ENCODE measurements at places on chromosomes 7 and 10. TPM values are rescaled to one million over a fixed set of nuclear protein-coding genes. Genes with fewer than 3 reads are reported as not detected.

DNA sequence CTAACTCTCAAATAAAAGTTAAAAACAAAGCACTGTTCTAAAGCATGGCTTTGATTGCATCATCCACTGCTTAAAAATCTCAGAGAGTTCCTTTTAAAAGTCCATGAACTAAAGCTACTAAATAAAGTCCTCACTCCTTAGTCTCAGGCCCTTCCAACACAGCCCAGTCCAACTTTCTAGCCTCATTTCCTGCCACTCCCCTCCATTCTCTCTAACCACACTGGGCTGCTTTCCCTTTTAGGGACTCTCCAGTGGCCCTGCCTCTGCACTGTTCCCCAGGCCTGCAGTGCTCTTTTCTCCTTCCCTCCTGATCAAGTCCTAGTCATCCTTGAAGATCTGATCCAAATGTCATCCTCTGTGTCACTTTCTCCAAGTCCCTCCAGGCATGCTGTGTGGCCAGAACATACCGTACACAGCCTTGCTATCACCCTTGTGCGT is 56.9 kb upstream of the PPP1R3C start:
- no peaks in the 10 kb centered on the region for H3K4me1 ChIP-seq
- no peak for DNase-seq
- H3K27me3 ChIP-seq, result no peaks in the 10 kb centered on the region
- H3K27ac ChIP-seq, result no peak overlapping the region

- no peaks in the 10 kb centered on the region for H3K4me1 ChIP-seq
- no peaks in the 10 kb centered on the region for H3K27me3 ChIP-seq
- no peaks in the 10 kb centered on the region for H3K36me3 ChIP-seq
- DNase-seq, result no peak
- H3K27ac ChIP-seq, result no peak overlapping the region
Observed at GRCh38 chr10:122343936-122344335, 30.6 kb upstream of the PLEKHA1 start.

GRCh38 chr7:108650467-108650866 is 80.8 kb downstream of the DNAJB9 start:
- no peaks in the 10 kb centered on the region for H3K27me3 ChIP-seq
- no peak overlapping the region for H3K27ac ChIP-seq
- no peak for DNase-seq
- H3K4me1 ChIP-seq, result no peaks in the 10 kb centered on the region

DNA sequence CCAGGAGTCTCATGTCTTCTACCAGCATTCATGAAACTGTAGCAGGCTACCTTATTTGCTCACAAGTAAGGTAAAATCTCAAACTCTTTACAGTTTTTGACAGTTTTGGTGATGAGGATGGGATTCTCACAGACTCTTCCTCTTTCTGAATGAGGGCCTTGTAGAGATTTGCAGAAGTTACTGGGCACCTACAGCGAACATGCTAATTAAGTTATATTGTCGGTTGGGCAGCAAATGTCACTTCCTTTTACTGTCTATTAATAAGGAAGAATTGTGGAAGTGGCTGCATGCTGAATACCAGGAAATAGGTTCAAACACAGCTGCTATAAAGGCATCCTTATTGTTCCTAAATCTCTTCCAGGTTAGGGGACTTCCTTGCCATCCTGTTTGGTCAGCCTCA is 189.6 kb downstream of the DNAJC1 start:
- DNase-seq, result no peak
- no peaks in the 10 kb centered on the region for H3K27me3 ChIP-seq
- H3K4me3 ChIP-seq, result no peak overlapping the region
- no peak overlapping the region for H3K27ac ChIP-seq
- no peaks in the 10 kb centered on the region for H3K4me1 ChIP-seq
- H3K36me3 ChIP-seq, result no peaks in the 10 kb centered on the region

DNA sequence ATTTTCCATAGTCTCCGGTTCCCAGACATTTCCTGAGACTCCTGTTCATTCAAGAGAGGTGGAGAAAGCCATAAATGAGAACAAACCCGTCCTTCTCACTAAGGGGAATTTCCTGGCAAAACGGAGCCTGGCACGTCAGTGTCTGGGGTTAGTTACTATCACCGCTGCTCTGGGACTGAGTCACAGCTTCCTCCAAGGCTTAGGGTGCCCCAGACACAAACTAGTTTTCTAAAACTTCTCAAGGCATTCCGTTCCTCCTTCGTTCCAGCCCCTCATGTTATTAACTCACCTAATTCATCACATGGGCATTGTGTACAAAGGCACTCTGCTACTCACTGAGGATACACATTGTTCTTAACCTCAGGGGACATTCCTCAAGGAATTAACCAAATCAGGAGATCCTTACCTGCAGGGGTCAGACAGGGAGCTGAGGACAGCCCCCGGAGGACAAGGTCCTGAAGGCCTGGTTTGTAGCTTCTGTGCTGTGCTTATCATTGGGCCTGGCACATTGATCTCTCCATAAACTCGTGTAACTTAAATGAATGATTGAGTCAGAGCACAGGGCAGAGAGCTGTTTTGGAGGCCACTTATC is 103.0 kb upstream of the KLF6 start:
- H3K4me1 ChIP-seq, result peaks cover 18% of the 10 kb centered on the region
- no peaks in the 10 kb centered on the region for H3K27me3 ChIP-seq
- no peak for DNase-seq
- no peaks in the 10 kb centered on the region for H3K36me3 ChIP-seq

DNA sequence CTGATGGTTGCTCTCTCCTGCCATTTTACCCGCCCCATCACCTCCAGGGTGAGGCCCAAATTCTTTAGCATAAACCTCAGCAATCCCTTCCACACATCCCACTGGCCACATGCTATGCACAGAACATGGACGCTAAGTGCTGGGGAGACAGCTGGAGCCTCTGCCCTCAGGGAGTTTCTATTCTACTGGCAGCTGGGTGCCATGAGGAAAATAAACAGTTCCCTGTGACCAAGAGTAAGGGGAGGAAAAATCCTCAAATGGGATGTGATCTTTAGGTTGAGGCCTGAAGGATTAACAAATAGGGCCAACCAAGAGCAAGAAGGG is 1.2 kb downstream of the PARP12 start:
- H3K27ac ChIP-seq, result peak overlapping the region; percentile 96
- no peak for DNase-seq
- peaks cover 43% of the 10 kb centered on the region for H3K4me1 ChIP-seq
- H3K4me3 ChIP-seq, result peak overlapping the region; percentile 82

- no peak for DNase-seq
- H3K36me3 ChIP-seq, result no peaks in the 10 kb centered on the region
- H3K27ac ChIP-seq, result no peak overlapping the region
- no peak overlapping the region for H3K4me3 ChIP-seq
- no peaks in the 10 kb centered on the region for H3K27me3 ChIP-seq
Observed at GRCh38 chr10:69466689-69467088, 15.4 kb downstream of the TSPAN15 start.

DNA sequence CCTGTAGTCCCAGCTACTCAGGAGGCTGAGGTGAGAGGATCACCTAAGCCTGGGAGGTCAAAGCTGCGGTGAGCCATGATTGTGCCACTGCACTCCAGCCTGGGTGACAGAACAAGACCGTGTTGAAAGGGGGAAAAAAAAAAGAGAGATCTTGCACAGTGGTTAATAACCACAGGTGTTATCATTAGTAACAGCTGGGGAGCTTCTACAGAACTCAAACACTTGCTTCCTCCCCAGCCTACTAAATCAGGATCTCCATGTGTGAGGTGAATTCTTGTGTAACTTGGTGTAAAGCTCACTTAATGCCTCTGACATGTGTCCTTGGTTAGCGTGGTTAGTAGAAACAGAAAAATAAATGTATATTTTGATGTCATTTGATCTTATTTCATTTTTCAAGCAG is 43.9 kb upstream of the BMS1 start:
- no peaks in the 10 kb centered on the region for H3K27me3 ChIP-seq
- no peaks in the 10 kb centered on the region for H3K4me1 ChIP-seq
- no peak overlapping the region for H3K4me3 ChIP-seq
- H3K27ac ChIP-seq, result no peak overlapping the region
- DNase-seq, result no peak

- H3K4me1 ChIP-seq, result peaks cover 30% of the 10 kb centered on the region
- DNase-seq, result peak; percentile 88
- H3K4me3 ChIP-seq, result peak overlapping the region; percentile 96
- H3K27ac ChIP-seq, result peak overlapping the region; percentile 99
- H3K27me3 ChIP-seq, result no peaks in the 10 kb centered on the region
Observed at GRCh38 chr10:32055478-32056135, 618 bp downstream of the KIF5B start.

DNA sequence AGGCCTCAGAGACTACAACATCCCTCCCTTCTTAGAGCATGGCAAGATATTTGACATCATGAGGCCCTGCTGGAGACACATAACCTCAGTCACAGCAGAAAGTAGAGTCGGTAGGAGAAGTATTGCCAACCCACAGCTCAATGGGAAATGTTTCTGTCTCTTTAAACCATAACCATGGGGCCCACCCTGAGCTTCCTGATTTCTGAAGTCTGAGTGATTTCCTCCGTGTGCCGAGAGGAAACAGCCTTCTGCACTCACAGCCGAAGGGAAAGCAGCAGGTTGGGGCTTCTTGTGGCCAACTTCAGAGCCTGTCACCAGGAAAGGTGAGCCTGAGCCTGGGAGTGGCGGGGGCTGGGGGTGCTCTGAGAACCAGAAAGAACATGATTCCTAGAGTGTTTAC is at the start of gene GIMAP1:
Gene GIMAP1, plus strand, starts transcription at position 246 of the 400 bp plus-strand sequence. CDS start 2,435 bp downstream, outside the sequence.
- H3K4me1 ChIP-seq, result peaks cover 9% of the 10 kb centered on the region
- H3K27ac ChIP-seq, result peak within 1 kb of the TSS; percentile 83
- H3K36me3 ChIP-seq, result peaks cover 13% of the 10 kb centered on the region
- DNase-seq, result no peak
- H3K4me3 ChIP-seq, result peak within 1 kb of the TSS; percentile 55

GRCh38 chr10:88661018-88661417 is 3.2 kb upstream of the LIPF start:
- H3K4me1 ChIP-seq, result no peaks in the 10 kb centered on the region
- no peak for DNase-seq
- H3K27ac ChIP-seq, result no peak overlapping the region
- H3K27me3 ChIP-seq, result no peaks in the 10 kb centered on the region
- H3K4me3 ChIP-seq, result no peak overlapping the region
- H3K36me3 ChIP-seq, result no peaks in the 10 kb centered on the region

GRCh38 chr7:157715071-157715937 is 378.5 kb downstream of the DNAJB6 start:
- no peaks in the 10 kb centered on the region for H3K36me3 ChIP-seq
- no peaks in the 10 kb centered on the region for H3K27me3 ChIP-seq
- no peak overlapping the region for H3K27ac ChIP-seq
- no peaks in the 10 kb centered on the region for H3K4me1 ChIP-seq
- no peak overlapping the region for H3K4me3 ChIP-seq

GRCh38 chr10:71302874-71303568 is 16.0 kb upstream of the SLC29A3 start:
- H3K4me1 ChIP-seq, result no peaks in the 10 kb centered on the region
- H3K36me3 ChIP-seq, result peaks cover 4% of the 10 kb centered on the region
- no peak overlapping the region for H3K27ac ChIP-seq
- no peak for DNase-seq
- H3K4me3 ChIP-seq, result no peak overlapping the region

- H3K36me3 ChIP-seq, result peaks cover 20% of the 10 kb centered on the region
- H3K4me3 ChIP-seq, result peak overlapping the region; percentile 22
- DNase-seq, result no peak
- peaks cover 65% of the 10 kb centered on the region for H3K4me1 ChIP-seq
Observed at GRCh38 chr10:11178606-11179515, 161.2 kb downstream of the CELF2 start.

DNA sequence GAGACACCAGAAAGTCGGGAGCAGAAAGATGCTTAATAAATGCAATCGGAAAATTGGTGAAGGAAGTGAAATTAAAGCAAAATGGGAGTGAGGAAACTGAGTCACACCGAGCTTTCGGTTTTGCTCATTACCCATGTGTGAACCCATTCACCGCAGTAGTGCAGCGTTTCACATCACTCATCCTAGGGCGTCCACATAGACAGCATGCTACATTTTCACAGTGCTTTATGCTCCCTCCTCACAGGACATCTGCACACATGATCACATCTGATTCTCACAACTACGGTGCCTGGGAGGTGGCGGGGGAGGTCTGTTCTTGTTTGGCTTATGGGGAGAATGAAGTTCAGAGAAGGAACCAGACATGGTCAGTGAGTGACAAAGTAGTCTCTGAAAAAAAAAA is 36.6 kb upstream of the ATP6V0A4 start:
- H3K27me3 ChIP-seq, result no peaks in the 10 kb centered on the region
- H3K4me3 ChIP-seq, result no peak overlapping the region
- no peaks in the 10 kb centered on the region for H3K36me3 ChIP-seq
- DNase-seq, result no peak
- peaks cover 7% of the 10 kb centered on the region for H3K4me1 ChIP-seq

DNA sequence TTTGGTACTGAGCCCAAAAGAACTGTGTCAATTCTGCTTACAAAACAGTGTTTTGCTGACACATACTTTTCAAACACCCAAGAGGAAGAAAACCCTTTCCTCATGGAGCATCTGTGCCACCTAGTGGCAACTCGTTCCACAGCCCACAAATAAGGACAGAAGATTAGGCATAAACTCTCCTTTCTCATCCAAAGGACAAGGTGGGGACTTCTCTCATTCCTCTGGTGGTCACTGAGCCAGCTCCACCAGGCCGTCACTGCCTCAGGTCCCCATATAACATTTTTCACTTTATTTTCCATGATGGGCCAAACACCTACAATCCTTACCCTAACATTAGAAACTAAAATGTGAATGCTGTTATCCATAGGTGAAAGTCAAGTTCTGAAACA is 76.9 kb downstream of the RNF216 start:
- peak; percentile 70 for DNase-seq
- no peak overlapping the region for H3K27ac ChIP-seq
- peaks cover 50% of the 10 kb centered on the region for H3K36me3 ChIP-seq
- H3K27me3 ChIP-seq, result no peaks in the 10 kb centered on the region
- H3K4me1 ChIP-seq, result peaks cover 16% of the 10 kb centered on the region

- no peak for DNase-seq
- no peak overlapping the region for H3K27ac ChIP-seq
- no peak overlapping the region for H3K4me3 ChIP-seq
- no peaks in the 10 kb centered on the region for H3K27me3 ChIP-seq
Observed at GRCh38 chr10:96436035-96436434, 77.2 kb upstream of the OPALIN start.

DNA sequence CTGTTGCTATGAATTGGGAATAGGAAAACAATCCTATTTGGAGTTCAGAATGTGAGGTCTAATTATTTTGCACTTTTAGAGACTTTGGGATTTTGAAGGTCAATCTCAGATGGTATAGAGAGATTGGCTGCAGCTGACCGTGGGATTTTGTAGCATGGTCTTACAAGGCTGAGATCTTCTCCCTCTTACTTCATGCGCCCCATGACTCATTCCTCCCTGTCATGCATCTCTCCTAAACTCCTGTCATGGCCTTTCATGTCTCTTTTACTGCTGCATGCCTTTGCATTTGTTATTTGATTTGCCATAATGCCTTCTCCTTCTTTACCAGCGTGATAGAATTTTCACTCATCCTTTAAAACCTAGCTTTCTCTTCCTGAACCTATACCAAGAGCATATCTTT is 133.1 kb downstream of the BBS9 start:
- H3K4me3 ChIP-seq, result no peak overlapping the region
- H3K27ac ChIP-seq, result no peak overlapping the region
- no peaks in the 10 kb centered on the region for H3K36me3 ChIP-seq
- H3K27me3 ChIP-seq, result no peaks in the 10 kb centered on the region
- DNase-seq, result no peak
- no peaks in the 10 kb centered on the region for H3K4me1 ChIP-seq

CPED1 gene
- total RNA-seq, result 39.2 TPM

SLC18A3 gene
- total RNA-seq, result not detected

SEMA3D gene
- 13.6 TPM for total RNA-seq

ATP5MK gene
- 206 TPM for total RNA-seq

HEPACAM2 gene
- not detected for total RNA-seq

GOLGA7B gene
- 0.98 TPM for total RNA-seq

ANKRD30A gene
- total RNA-seq, result 0.12 TPM

MBL2 gene
- total RNA-seq, result not detected

GRID2IP gene
- total RNA-seq, result 0.46 TPM

CALHM1 gene
- not detected for total RNA-seq

EGR2 gene
- 41.4 TPM for total RNA-seq

CCL24 gene
- total RNA-seq, result 4.8 TPM
